ENCODE measurements at places on chromosomes 6 and 20. TPM values are rescaled to one million over a fixed set of nuclear protein-coding genes. Genes with fewer than 3 reads are reported as not detected.

- H3K4me3 ChIP-seq = no peak overlapping the region
- no peak overlapping the region for H3K27ac ChIP-seq
- H3K4me1 ChIP-seq = peaks cover 50% of the 10 kb centered on the region
Observed at GRCh38 chr6:142827991-142828390, 117.0 kb downstream of the HIVEP2 start.

GRCh38 chr6:119112812-119113530 lies 34.5 kb upstream of the FAM184A start:
- H3K27ac ChIP-seq = no peak overlapping the region
- H3K4me1 ChIP-seq = no peaks in the 10 kb centered on the region
- no peak overlapping the region for H3K4me3 ChIP-seq

GRCh38 chr6:67792996-67793395 lies 842.1 kb upstream of the ADGRB3 start:
- no peaks in the 10 kb centered on the region for H3K4me1 ChIP-seq
- no peak overlapping the region for H3K4me3 ChIP-seq
- no peak overlapping the region for H3K27ac ChIP-seq
- H3K27me3 ChIP-seq = no peaks in the 10 kb centered on the region
- H3K36me3 ChIP-seq = no peaks in the 10 kb centered on the region

- no peak overlapping the region for H3K4me3 ChIP-seq
- DNase-seq = no peak
- no peaks in the 10 kb centered on the region for H3K36me3 ChIP-seq
- peaks cover 85% of the 10 kb centered on the region for H3K4me1 ChIP-seq
- no peaks in the 10 kb centered on the region for H3K27me3 ChIP-seq
- H3K27ac ChIP-seq = no peak overlapping the region
Observed at GRCh38 chr6:42394881-42395620, 56.7 kb downstream of the TRERF1 start.

GRCh38 chr6:160679402-160679769 lies 15.3 kb upstream of the LPA start:
- no peaks in the 10 kb centered on the region for H3K36me3 ChIP-seq
- no peaks in the 10 kb centered on the region for H3K27me3 ChIP-seq
- H3K4me1 ChIP-seq = no peaks in the 10 kb centered on the region
- H3K27ac ChIP-seq = no peak overlapping the region
- no peak overlapping the region for H3K4me3 ChIP-seq

GRCh38 chr6:29617782-29618554 lies 15.0 kb downstream of the GABBR1 start:
- H3K36me3 ChIP-seq = peaks cover 14% of the 10 kb centered on the region
- no peak overlapping the region for H3K4me3 ChIP-seq
- H3K27ac ChIP-seq = no peak overlapping the region
- no peaks in the 10 kb centered on the region for H3K4me1 ChIP-seq

GRCh38 chr6:15160812-15161211 lies 85.1 kb upstream of the JARID2 start:
- H3K4me3 ChIP-seq = no peak overlapping the region
- DNase-seq = no peak
- no peaks in the 10 kb centered on the region for H3K4me1 ChIP-seq
- no peak overlapping the region for H3K27ac ChIP-seq
- H3K27me3 ChIP-seq = no peaks in the 10 kb centered on the region

- no peaks in the 10 kb centered on the region for H3K27me3 ChIP-seq
- no peak for DNase-seq
- no peaks in the 10 kb centered on the region for H3K36me3 ChIP-seq
- no peak overlapping the region for H3K4me3 ChIP-seq
- no peaks in the 10 kb centered on the region for H3K4me1 ChIP-seq
Observed at GRCh38 chr20:10200330-10200729, 18.3 kb upstream of the SNAP25 start.

DNA sequence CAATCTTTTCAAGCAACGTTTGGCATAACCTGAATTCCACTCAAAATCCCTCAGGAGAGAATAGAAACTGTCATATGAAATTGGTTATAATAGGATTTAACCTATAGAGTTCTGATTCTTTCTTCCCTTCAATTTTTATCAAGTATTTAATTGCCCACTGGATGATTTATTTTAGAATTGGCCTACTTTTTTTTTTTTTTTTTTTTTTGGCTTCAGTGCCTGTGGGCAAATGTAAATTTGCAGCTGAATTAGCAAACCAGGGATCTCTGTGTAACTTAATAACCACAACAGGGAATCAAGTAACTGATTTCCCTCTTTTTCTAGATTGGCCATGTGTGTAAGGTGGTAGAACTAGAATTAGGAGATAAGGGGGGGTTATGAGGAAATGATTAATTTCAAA lies 157.0 kb downstream of the SOX4 start:
- DNase-seq = no peak
- H3K27me3 ChIP-seq = no peaks in the 10 kb centered on the region
- H3K36me3 ChIP-seq = no peaks in the 10 kb centered on the region
- H3K4me1 ChIP-seq = no peaks in the 10 kb centered on the region
- no peak overlapping the region for H3K27ac ChIP-seq
- H3K4me3 ChIP-seq = no peak overlapping the region

GRCh38 chr6:143742070-143742954 lies 64.5 kb downstream of the PHACTR2 start:
- no peaks in the 10 kb centered on the region for H3K27me3 ChIP-seq
- no peak overlapping the region for H3K27ac ChIP-seq
- H3K4me1 ChIP-seq = no peaks in the 10 kb centered on the region
- no peak overlapping the region for H3K4me3 ChIP-seq

DNA sequence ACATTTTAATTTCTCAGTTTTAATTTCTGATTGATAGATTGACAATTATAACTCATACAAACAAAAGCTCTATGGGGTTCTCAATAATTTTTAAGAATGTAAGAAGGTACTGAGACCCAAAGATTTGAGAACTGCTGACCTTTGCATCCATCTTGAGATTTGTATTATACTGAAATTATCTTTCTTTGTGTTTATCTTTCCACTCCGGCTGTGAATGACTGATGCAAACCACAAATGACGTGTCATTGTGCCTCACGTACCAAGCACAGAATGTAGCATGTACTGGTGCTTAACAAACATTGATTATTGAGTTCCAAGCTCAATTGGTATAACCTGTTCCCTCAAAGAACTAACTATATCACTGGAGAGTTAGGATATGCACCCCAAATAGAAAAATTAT lies 152.1 kb upstream of the SMLR1 start:
- no peaks in the 10 kb centered on the region for H3K27me3 ChIP-seq
- H3K4me3 ChIP-seq = no peak overlapping the region
- H3K4me1 ChIP-seq = peaks cover 9% of the 10 kb centered on the region
- peak; percentile 9 for DNase-seq

GRCh38 chr6:149045404-149045803 lies 272.1 kb upstream of the TAB2 start:
- no peaks in the 10 kb centered on the region for H3K27me3 ChIP-seq
- peak; percentile 42 for DNase-seq
- H3K36me3 ChIP-seq = no peaks in the 10 kb centered on the region
- H3K4me1 ChIP-seq = peaks cover 40% of the 10 kb centered on the region
- H3K4me3 ChIP-seq = no peak overlapping the region

- DNase-seq = peak; percentile 38
- H3K4me3 ChIP-seq = no peak overlapping the region
- no peaks in the 10 kb centered on the region for H3K4me1 ChIP-seq
- H3K27ac ChIP-seq = no peak overlapping the region
- H3K27me3 ChIP-seq = no peaks in the 10 kb centered on the region
Observed at GRCh38 chr6:135535989-135536414, 38.5 kb upstream of the AHI1 start.

DNA sequence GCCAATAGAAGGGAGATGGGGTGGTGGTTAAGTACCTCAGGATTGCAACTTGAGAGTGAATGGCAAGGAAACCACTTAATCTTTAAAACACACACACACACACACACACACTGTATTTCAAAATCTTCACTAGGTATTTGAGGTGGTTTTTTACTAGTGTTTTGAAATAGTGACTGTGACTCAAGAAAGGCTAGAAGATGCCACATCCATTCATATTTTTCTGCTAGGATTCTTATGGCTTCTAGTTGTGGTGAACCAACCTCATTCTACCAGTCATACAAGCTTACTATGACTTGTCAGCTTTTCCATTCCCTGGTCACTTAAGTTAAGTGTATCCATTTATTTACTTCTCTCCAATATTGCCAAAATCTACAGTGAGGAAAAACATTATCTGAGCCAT lies 519.4 kb upstream of the JAG1 start:
- no peak for DNase-seq
- H3K4me3 ChIP-seq = no peak overlapping the region
- no peaks in the 10 kb centered on the region for H3K36me3 ChIP-seq
- no peaks in the 10 kb centered on the region for H3K27me3 ChIP-seq
- no peak overlapping the region for H3K27ac ChIP-seq

- no peaks in the 10 kb centered on the region for H3K36me3 ChIP-seq
- H3K4me3 ChIP-seq = peak overlapping the region; percentile 76
- DNase-seq = peak; percentile 37
Observed at GRCh38 chr6:157982102-157982562, 469 bp downstream of the SYNJ2 start.

DNA sequence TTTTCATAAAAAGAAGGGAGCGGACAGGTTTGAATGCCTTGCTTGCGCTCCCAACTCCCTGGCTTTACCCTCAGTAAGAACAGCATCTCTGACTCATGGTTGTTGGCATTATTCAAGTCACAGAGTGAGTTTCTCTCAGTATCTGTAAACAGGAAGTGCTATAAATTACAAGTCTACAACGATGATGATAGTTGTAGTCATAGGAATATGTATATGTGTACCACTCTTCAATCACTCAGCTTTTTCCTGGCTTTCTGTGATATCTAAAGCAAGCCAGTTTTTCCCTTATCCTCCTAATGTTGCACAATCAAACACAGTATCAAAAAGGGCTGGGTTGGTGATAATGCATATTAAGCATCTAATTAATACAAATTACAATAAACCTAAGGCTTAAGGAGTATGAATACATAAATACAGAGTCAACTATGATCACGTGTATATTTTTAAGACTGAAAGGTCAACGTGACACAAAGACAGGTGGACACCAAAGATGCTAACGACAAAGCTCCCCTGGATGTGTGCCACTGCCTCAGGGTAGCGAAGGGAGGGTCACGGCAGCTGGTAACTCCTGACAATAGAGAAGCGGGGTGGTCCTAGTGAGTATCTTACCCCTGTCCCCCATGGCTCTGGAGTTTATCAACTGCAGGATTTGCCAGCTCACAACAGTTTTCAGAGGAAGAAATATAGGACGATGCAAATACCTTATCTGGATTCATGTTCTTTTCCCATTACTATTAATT lies 202.8 kb downstream of the BTBD9 start:
- no peaks in the 10 kb centered on the region for H3K4me1 ChIP-seq
- DNase-seq = no peak
- H3K27ac ChIP-seq = no peak overlapping the region
- H3K27me3 ChIP-seq = no peaks in the 10 kb centered on the region

DNA sequence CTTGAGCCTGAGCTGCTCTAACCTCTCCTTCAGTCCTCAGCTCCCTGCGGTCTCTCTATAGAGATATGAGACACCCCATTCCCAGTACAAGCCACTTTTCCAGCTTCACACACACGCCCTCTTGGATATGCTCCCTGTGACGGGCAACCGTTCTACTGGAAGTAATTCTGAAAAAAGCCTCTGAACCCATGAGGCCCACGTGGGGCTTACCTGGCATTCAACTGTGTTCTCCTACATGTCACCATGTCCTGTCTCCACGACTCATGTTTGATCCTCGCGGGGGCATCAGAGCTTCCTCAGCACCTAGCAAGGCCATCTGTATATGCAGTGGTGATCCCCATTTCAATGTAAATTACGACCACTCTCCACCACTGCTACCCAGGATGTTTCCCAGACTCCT lies 69.2 kb upstream of the DUSP22 start:
- no peaks in the 10 kb centered on the region for H3K36me3 ChIP-seq
- no peaks in the 10 kb centered on the region for H3K27me3 ChIP-seq
- no peak overlapping the region for H3K4me3 ChIP-seq

DNA sequence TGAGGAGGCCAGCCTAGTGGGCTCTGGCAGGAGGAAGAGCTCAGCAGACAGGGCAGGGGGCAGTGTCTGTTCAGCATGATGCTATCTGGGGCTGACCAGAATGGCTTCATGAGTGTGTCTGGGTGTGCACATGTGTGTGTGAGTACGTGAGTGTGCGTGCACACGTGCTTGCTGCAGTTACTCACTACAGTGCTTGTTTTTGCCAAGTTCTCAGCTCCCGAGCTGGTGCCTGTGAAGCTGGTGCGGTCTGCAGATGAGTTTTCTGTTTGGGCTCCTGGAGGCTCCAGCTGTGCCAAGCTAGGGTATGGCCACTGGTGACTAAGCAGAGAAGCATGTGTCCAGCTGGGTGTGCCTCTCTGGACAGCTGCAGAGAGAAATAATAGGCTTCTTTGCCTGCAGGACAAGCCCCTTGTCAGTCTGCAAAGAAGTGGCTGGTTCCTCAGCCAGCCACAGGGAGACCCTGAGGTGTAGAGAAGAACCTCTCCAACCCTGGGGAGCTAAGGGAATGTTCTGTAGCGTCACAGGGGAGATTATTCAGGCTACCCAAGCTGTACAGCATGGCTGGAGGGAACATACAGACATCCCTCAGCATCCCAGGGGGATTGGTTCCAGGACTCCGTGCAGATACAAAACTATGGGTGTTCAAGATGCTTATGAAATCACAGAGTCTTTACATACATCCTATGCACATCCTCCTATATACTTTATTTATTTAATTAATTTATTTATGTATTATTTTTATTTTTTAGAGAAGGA lies 40.2 kb upstream of the FAM50B start:
- H3K4me1 ChIP-seq = no peaks in the 10 kb centered on the region
- no peak for DNase-seq
- no peaks in the 10 kb centered on the region for H3K36me3 ChIP-seq
- no peak overlapping the region for H3K4me3 ChIP-seq
- H3K27me3 ChIP-seq = no peaks in the 10 kb centered on the region

DNA sequence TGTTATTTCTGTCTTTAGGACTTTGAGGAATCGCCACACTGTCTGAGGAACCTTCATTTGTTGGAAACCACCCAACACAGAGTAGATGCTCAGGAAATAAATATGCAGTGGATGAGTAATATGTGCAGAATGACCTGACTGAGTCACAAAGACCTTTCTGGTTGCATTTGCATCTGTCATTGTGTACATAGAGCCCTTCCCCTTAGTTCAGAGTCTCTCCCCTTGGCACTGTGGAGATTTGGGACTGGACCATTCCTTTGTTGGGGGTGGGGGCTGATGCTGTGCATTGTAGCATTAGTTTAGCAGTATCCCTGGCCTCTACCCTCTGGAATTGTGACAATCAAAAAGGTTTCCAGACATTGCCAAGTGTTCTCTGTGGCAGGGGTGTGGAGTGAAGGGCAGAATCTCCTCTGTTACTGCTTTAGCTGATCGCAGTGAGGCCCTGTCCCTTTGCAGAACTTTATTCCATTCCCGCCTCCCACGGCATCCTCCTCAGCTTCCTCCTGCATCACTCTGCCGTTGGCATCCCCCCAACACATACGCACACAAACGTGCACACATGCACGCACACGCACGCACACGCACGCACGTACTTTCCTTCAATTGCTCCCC lies 64.5 kb downstream of the EYA2 start:
- no peaks in the 10 kb centered on the region for H3K27me3 ChIP-seq
- no peak for DNase-seq
- no peaks in the 10 kb centered on the region for H3K36me3 ChIP-seq

GRCh38 chr6:143652841-143653331 lies 24.9 kb upstream of the PHACTR2 start:
- no peak overlapping the region for H3K4me3 ChIP-seq
- no peaks in the 10 kb centered on the region for H3K27me3 ChIP-seq
- no peaks in the 10 kb centered on the region for H3K4me1 ChIP-seq
- no peaks in the 10 kb centered on the region for H3K36me3 ChIP-seq
- no peak for DNase-seq

Gene HLA-DMB
- 7.9 TPM for total RNA-seq

Gene ACSS1
- total RNA-seq = 55.4 TPM

Gene CHRNA4
- not detected for total RNA-seq

Gene BNIP5
- not detected for total RNA-seq

Gene SLC2A10
- not detected for total RNA-seq

Gene IPCEF1
- total RNA-seq = 97.7 TPM

Gene BCAS1
- total RNA-seq = 0.32 TPM

Data from CD4-positive, alpha-beta memory T cell (primary cell).